ENCODE measurements at places on chromosomes 2 and 18.

DNA sequence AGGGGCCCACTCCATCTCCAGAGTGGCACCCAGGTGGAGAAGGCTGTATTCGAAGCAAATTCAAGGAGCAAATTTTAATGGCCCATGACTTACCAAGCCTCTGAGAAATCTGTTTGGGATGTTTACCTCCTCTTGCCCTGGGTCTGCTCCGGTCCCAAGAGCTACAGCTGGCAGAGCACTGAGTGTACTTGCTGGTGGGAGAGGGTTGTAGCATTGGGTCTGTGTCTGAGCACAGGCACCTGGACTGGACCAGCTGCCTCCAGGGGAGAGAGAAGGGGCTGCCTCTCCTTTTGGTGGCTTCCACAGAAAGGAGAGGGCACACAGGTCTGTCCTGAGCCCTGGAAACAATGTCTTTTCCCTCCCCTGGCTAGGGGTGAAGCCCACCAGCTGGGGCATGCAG, 9.8 kb downstream of the EN1 start:
- H3K27me3 ChIP-seq: peaks cover 43% of the 10 kb centered on the region
- no peak overlapping the region for H3K4me3 ChIP-seq
- no peaks in the 10 kb centered on the region for H3K36me3 ChIP-seq
- DNase-seq: no peak

GRCh38 chr2:160905862-160906261, 254.4 kb upstream of the TANK start:
- no peaks in the 10 kb centered on the region for H3K36me3 ChIP-seq
- no peak overlapping the region for H3K4me3 ChIP-seq
- no peak overlapping the region for H3K27ac ChIP-seq
- no peaks in the 10 kb centered on the region for H3K4me1 ChIP-seq
- DNase-seq: no peak

DNA sequence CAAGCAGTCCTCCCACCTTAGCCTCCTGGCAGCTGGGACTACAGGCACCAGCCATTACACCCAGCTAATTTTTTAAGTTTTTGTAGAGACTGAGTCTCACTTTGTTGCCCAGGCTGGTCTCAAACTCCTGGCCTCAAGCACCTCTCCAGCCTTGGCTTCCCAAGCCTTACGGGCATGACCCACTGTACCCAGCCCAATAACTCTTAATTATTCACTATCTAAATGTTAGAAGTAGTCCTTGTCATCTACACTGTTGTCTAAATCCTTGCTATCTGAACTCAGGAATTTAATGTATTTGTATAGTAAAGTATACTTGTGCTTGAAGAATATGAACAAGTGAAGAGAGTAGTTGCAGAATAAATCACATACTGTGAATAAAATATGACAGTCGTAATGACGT, 37.9 kb upstream of the NBEAL1 start:
- H3K27me3 ChIP-seq: no peaks in the 10 kb centered on the region
- no peak overlapping the region for H3K27ac ChIP-seq
- no peaks in the 10 kb centered on the region for H3K36me3 ChIP-seq
- DNase-seq: no peak

DNA sequence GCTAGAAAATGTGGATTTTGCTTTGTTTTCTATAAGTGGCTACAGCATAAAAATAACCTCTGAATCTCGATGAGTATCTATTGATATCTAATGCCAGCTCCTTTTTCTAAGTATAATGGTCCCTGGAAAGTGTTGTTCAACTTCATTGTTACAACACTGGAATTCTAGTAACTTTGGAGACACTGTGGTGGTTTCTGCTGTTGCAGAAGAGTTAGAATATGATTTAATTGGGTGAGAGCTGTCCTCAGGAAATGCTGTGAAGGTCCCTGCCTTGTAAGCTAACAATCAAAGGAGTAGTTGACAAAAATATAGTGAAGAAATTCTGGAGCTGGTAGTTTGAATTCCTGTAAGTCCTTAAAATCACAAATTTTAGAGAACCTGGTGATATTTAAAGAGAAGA, 62.1 kb downstream of the C18orf63 start:
- no peak overlapping the region for H3K4me3 ChIP-seq
- no peaks in the 10 kb centered on the region for H3K27me3 ChIP-seq
- H3K27ac ChIP-seq: no peak overlapping the region
- H3K36me3 ChIP-seq: no peaks in the 10 kb centered on the region

DNA sequence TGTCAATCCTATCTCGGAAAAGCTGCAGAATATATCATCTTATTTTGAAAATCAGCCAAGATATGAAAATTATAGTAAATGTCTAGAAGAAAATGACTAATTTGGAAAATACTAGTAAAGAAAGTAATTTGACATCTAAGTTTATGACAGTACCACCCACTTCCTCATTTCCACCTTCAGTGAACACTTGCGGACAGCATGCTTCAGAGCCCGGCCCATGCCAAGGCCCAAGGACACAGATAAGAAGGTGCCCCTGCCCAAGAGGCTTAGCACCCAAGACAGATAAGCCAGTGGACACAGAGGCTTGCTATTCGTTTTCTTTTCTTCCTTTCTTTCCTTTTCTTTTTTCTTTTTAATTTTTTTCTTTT, 4.8 kb upstream of the KCNG2 start:
- H3K4me3 ChIP-seq: no peak overlapping the region
- H3K27ac ChIP-seq: no peak overlapping the region
- no peak for DNase-seq
- H3K4me1 ChIP-seq: no peaks in the 10 kb centered on the region

DNA sequence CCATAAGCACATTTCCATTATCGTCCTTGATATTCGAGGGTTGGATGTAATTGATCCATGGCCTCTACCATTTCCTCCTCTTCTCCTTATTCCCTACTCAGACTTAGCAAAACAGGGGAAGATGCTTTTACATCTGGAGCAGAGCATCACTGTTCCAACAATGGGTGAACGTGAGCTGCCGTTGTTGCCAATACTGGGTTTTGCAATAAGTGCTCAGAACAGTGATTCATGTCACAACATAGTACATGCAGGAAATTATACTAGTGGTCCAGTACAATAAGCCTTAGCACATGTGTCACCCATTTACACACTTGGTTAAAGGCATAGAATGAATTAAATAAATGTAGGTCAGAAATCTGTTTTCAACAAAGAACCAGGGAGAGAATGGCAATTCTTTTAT, 112.4 kb downstream of the DCC start:
- H3K27me3 ChIP-seq: no peaks in the 10 kb centered on the region
- H3K4me3 ChIP-seq: no peak overlapping the region
- no peak overlapping the region for H3K27ac ChIP-seq

GRCh38 chr18:30622635-30623034, 419.9 kb downstream of the DSC3 start:
- no peaks in the 10 kb centered on the region for H3K27me3 ChIP-seq
- no peaks in the 10 kb centered on the region for H3K36me3 ChIP-seq
- H3K27ac ChIP-seq: no peak overlapping the region
- no peak overlapping the region for H3K4me3 ChIP-seq

DNA sequence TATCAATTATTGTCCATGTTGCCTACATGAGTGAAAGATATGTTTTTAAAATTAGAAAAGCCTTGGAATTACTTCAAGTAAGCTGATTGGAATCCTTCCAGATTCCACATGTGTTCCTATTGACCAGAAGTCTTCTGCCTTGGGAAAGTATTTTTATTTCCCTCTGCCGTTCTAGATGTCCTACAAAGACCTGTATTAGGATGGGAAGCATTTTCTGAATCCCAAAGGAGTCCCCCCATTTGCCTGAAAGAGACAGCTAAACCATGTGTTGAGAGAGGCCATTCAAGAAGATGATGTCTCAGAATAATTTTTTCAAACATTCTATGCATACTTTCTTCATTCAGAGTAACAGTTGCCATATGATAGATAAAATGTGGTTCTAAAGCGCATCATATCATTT, 19.0 kb upstream of the MYO1B start:
- no peak overlapping the region for H3K4me3 ChIP-seq
- no peak for DNase-seq
- no peaks in the 10 kb centered on the region for H3K4me1 ChIP-seq
- H3K27me3 ChIP-seq: no peaks in the 10 kb centered on the region

DNA sequence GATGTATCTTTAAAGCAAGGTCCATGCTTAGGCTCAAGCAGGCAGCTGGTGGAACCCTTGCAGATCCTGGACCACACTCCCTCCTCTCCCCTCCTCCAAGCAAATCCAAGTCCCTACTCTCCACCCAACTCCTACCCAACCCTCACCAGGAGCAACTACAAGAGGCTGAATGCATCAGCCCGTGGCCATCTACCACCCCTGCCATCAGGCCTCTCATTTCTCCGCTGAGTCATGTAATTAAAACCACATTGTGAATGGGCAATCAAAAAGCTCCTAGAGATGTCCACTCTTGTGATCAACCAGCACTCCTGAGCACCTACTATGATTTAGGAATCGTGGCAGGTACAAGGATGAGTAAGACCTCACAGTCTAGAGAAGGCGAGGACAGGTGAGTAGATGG, 142.2 kb upstream of the CAPN13 start:
- H3K4me3 ChIP-seq: no peak overlapping the region
- no peaks in the 10 kb centered on the region for H3K36me3 ChIP-seq
- H3K4me1 ChIP-seq: no peaks in the 10 kb centered on the region
- DNase-seq: no peak

GRCh38 chr2:100483895-100484294, 13.6 kb downstream of the NMS start:
- DNase-seq: no peak
- H3K27me3 ChIP-seq: no peaks in the 10 kb centered on the region
- no peak overlapping the region for H3K4me3 ChIP-seq
- H3K36me3 ChIP-seq: no peaks in the 10 kb centered on the region
- no peak overlapping the region for H3K27ac ChIP-seq

DNA sequence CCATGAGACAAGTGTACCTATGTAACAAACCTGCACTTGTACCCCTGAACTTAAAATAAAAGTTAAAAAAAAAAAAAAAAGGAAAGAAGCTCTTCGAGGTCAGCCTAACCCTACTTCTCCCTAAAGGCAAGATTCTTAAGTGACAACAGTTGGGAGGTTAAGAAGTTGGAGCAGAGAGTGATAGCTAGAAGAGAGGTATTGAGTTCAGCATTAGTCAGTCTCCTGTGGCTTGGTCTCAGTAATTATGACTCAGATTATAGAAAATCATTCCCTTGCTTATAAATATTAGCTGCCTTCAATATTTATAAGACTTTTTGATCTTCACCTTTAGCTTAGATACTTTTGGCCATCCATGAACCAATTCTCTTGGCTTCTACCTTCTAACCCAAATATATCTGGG, 926.8 kb upstream of the SLC39A10 start:
- no peaks in the 10 kb centered on the region for H3K36me3 ChIP-seq
- no peak overlapping the region for H3K4me3 ChIP-seq
- no peak overlapping the region for H3K27ac ChIP-seq
- no peaks in the 10 kb centered on the region for H3K27me3 ChIP-seq
- H3K4me1 ChIP-seq: no peaks in the 10 kb centered on the region

GRCh38 chr2:109134741-109135358, 5.8 kb downstream of the SH3RF3 start:
- no peak overlapping the region for H3K4me3 ChIP-seq
- H3K36me3 ChIP-seq: no peaks in the 10 kb centered on the region
- H3K4me1 ChIP-seq: peaks cover 5% of the 10 kb centered on the region
- no peak for DNase-seq
- H3K27me3 ChIP-seq: no peaks in the 10 kb centered on the region
- no peak overlapping the region for H3K27ac ChIP-seq

GRCh38 chr2:25557179-25558036, 116.0 kb downstream of the DTNB start:
- peaks cover 14% of the 10 kb centered on the region for H3K4me1 ChIP-seq
- no peaks in the 10 kb centered on the region for H3K27me3 ChIP-seq
- no peak overlapping the region for H3K27ac ChIP-seq
- no peak overlapping the region for H3K4me3 ChIP-seq
- DNase-seq: no peak

DNA sequence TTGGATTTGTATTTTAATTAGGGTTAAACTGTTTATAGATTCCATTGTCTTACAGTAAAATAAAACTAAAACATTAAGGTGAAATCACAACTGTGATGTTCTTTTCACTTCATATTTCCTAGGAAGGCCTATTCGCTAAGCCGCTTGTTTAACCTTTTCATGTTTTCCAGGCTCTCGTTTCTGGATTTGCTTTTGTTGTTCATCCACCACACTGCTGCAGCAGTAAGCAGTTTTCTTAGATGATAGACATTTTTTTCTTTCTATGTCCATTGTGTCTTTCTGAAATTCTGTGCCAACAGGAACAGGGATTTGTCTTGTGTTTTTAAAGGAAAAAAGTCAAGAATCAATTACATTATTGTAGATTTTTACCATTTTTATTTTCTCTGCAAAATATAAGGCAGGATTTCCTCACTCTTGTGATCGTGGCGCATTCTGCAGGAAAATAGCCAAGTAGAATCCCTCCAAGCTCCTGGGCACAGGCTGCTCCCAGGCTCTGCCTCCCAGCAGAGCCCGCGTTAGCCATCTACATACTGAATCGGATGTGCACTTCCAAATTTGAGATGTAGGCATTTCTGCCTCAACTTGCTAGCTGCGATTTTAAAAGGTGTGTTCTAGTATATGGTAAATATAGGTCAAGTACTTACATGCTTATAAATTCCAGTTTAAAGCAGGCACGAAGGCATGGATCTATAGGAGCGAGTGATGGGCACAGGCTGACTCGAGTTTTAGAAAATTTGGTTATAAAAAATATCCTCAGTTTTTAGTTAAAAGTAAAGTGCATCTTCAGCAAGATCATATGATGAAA, 10.2 kb downstream of the TSHZ1 start:
- no peak overlapping the region for H3K4me3 ChIP-seq
- H3K4me1 ChIP-seq: peaks cover 31% of the 10 kb centered on the region
- no peak for DNase-seq
- no peaks in the 10 kb centered on the region for H3K36me3 ChIP-seq
- H3K27me3 ChIP-seq: no peaks in the 10 kb centered on the region
- no peak overlapping the region for H3K27ac ChIP-seq

- H3K4me3 ChIP-seq: no peak overlapping the region
- H3K36me3 ChIP-seq: no peaks in the 10 kb centered on the region
- H3K4me1 ChIP-seq: no peaks in the 10 kb centered on the region
- no peak for DNase-seq
Measured at GRCh38 chr2:58357521-58357920, 116.4 kb upstream of the FANCL start.

GRCh38 chr2:64608867-64609226, 44.9 kb downstream of the SERTAD2 start:
- peak overlapping the region; percentile 53 for H3K4me3 ChIP-seq
- H3K27me3 ChIP-seq: no peaks in the 10 kb centered on the region
- peaks cover 28% of the 10 kb centered on the region for H3K4me1 ChIP-seq
- H3K27ac ChIP-seq: no peak overlapping the region
- H3K36me3 ChIP-seq: no peaks in the 10 kb centered on the region
- DNase-seq: no peak

GRCh38 chr18:36454245-36454644, 156.7 kb downstream of the FHOD3 start:
- no peak overlapping the region for H3K27ac ChIP-seq
- H3K4me1 ChIP-seq: no peaks in the 10 kb centered on the region
- no peak for DNase-seq
- H3K36me3 ChIP-seq: no peaks in the 10 kb centered on the region

- H3K27me3 ChIP-seq: no peaks in the 10 kb centered on the region
- H3K4me1 ChIP-seq: no peaks in the 10 kb centered on the region
- DNase-seq: no peak
- no peak overlapping the region for H3K4me3 ChIP-seq
- H3K27ac ChIP-seq: no peak overlapping the region
- no peaks in the 10 kb centered on the region for H3K36me3 ChIP-seq
Measured at GRCh38 chr2:150788426-150789140, 301.1 kb upstream of the RND3 start.
